ENCODE measurements at places on chromosomes 2 and 18.

- DNase-seq = no peak
These were observed 157.0 kb upstream of the CBLN2 start for GRCh38 chr18:72700961-72701710.

GRCh38 chr2:48398285-48399002 is 131.5 kb upstream of the STON1 start:
- peak; percentile 33 for DNase-seq

GRCh38 chr2:24179683-24180082 is 4.8 kb downstream of the FAM228A start:
- DNase-seq = no peak

- no peak for DNase-seq
These were observed 11.4 kb upstream of the PKDCC start for GRCh38 chr2:42036413-42036812.

- no peak for DNase-seq
These were observed 16.3 kb upstream of the GAL3ST2 start for GRCh38 chr2:241760301-241760771.

Data from K562 (cell line).